ENCODE measurements at places on chromosomes 1 and 21.

DNA sequence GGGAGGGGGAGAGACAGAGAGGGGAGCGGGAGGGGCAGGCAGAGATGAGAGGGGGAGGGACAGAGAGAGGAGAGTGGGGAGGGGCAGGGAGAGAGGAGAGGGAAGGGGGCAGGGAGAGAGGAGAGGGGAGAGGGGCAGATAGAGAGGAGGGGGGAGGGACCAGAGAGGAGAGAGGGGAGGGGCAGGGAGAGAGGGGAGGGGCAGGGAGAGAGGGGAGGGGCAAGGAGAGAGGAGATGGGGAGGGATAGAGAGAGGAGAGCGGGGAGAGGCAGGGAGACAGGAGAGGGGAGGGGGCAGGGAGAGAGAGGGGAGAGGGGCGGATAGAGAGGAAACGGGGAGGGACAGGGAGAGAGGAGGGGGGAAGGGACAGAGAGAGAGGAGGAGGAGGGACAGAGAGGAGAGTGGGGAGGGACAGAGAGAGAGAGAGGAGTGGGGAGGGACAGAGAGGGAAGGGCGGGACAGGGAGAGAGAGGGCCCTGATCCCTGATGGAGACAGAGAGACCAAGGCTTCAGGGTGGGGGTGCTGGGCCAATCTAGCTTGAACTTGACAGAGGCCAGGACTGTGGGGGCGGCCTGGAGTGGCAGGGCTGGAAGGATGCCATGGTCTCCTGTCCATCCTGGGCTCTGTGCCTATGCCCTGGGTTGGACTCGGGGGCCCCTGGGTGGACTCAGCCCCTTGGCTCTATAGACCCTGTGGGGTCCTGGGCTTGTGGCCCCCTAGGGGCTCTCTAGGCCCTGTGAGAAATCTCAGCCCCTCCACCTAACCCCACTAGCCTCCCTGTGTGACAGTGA, 43.6 kb downstream of the DMRTB1 start:
- H3K27ac ChIP-seq: peak overlapping the region; percentile 35
- no peaks in the 10 kb centered on the region for H3K27me3 ChIP-seq
- H3K4me3 ChIP-seq: no peak overlapping the region
- H3K36me3 ChIP-seq: no peaks in the 10 kb centered on the region

DNA sequence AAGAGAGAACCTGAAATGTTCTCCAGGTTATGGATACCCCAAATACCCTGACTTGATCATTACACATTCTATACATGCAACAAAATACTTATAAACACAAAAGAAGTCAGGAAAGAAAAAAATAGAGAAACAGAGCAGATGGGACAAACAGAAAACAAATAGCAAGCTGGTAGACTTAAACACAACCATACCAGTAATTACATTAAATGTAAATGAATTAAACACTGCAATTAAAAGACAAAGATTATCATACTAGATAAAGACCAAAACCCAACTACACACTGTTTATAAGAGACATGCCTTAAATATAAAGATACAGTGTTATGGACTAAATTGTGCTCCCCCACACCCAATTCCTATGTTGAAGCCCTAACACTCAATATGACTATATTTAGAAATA, 117.2 kb downstream of the ACBD6 start:
- no peak for DNase-seq
- H3K27ac ChIP-seq: no peak overlapping the region
- peaks cover 3% of the 10 kb centered on the region for H3K36me3 ChIP-seq

DNA sequence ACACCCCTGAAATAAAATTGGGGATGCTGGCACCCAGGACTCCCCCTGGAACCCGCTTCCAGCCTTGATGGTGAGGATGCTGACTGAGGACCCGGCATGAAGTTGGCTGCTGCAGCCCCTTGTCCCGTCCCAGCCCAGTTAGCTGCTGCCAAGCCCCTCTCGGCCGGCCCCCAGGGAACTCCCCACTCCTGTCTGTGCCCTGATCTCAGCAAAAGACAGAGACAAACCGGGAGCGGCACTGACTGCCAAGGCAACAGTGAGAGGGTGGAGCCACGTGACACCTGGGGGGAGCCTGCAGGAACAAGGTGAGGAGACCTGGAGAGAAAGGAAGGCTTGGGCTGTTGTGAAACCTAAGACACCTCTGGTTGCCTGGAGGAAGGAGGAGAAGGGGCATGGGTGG, 24.7 kb downstream of the CASZ1 start:
- DNase-seq: no peak
- H3K27ac ChIP-seq: no peak overlapping the region
- H3K36me3 ChIP-seq: no peaks in the 10 kb centered on the region
- peaks cover 57% of the 10 kb centered on the region for H3K4me1 ChIP-seq
- H3K4me3 ChIP-seq: no peak overlapping the region
- H3K27me3 ChIP-seq: no peaks in the 10 kb centered on the region

- no peak overlapping the region for H3K4me3 ChIP-seq
- no peaks in the 10 kb centered on the region for H3K27me3 ChIP-seq
These were observed 6.1 kb downstream of the CYP4B1 start for GRCh38 chr1:46804926-46805325.

- no peak for DNase-seq
- H3K36me3 ChIP-seq: no peaks in the 10 kb centered on the region
- H3K4me1 ChIP-seq: no peaks in the 10 kb centered on the region
- H3K4me3 ChIP-seq: no peak overlapping the region
- H3K27me3 ChIP-seq: no peaks in the 10 kb centered on the region
These were observed 47.2 kb upstream of the VANGL1 start for GRCh38 chr1:115594600-115594999.

DNA sequence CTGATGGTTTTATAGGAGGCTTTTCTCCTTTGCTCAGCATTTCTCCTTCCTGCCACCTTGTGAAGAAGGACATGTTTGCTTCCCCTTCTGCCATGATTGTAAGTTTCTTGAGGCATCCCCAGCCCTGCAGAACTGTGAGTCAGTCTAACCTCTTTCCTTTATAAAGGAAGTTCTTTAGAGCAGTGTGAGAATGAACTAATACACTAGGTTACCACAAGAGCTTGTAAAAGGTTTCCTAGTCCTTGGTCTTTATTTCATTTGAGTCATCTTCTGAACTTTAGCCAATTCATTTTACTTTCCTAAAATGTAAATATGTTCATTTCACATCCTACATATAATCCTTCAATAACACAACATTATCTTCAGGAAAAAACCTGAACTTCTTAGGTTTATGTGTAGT, 365.3 kb downstream of the HHIPL2 start:
- no peak overlapping the region for H3K27ac ChIP-seq
- H3K36me3 ChIP-seq: no peaks in the 10 kb centered on the region
- no peaks in the 10 kb centered on the region for H3K27me3 ChIP-seq
- H3K4me3 ChIP-seq: no peak overlapping the region

DNA sequence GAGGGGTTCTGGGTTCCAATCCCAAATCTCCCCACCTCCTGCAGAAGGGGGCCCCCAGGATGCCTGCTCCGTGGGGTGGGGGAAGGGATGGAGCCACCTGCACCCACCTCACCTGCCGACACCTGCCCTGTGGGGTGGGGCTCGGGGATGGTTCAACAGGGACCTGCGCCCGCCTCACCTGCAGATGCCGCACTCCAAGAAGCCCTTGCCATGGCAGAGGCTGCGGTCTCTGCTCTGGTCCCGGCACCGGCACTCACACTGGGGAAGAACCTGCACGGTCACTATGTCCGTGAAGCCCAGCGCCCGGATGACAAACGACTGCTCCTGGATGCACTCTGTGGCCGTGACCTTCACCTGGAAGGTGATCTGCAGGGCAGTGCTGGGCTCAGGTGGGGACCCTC, 18.1 kb upstream of the PTTG1IP start:
- H3K27me3 ChIP-seq: no peaks in the 10 kb centered on the region
- no peak overlapping the region for H3K4me3 ChIP-seq
- H3K36me3 ChIP-seq: no peaks in the 10 kb centered on the region

DNA sequence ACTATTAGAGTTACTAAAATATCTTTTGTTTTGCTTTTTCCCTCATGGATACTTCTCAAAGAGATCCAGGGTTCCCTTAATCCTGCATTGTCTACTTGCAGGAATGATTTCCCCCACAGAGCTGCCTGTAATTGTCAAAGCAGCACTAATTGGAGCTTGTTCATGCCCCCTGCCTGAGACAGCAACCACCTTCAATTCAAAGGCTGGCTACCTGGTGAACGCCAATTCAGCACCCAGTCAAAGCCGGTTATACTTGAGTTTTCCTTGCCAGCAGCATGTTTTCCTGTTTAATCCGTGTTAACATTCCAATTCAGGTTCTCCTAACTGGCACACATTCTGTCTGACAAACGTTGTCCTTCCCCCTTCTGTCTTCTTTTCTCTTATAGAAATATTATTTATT, 382.9 kb downstream of the NTNG1 start:
- DNase-seq: no peak
- no peaks in the 10 kb centered on the region for H3K4me1 ChIP-seq
- no peaks in the 10 kb centered on the region for H3K36me3 ChIP-seq
- H3K27ac ChIP-seq: no peak overlapping the region
- H3K4me3 ChIP-seq: no peak overlapping the region

DNA sequence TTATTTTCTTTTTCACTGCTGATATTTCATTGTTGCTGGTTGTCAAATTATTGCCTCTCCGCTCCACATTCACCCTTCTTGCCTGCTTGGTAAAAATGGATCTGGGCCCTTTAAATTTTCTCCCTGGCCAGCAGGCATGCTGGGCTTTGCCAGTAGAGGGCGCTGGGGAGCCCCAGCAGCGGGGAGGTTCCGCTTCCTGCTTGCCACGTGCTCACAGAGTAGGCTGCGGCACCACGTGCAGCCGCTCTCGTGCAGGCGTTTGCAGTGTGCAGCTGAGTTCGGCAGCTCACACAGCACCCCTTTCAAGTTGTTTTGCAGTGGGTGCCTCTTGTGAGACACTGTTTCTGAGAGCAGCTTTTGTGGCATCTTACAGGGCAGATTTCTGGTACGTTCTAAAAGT, at the start of gene ACTL8:
ACTL8 (plus strand) TSS at position 214 of the 400 bp plus-strand sequence. CDS start 67,676 bp downstream, outside the sequence.
- no peaks in the 10 kb centered on the region for H3K36me3 ChIP-seq
- no peaks in the 10 kb centered on the region for H3K27me3 ChIP-seq
- no peak within 1 kb of the TSS for H3K4me3 ChIP-seq
- H3K27ac ChIP-seq: no peak within 1 kb of the TSS

GRCh38 chr1:187383366-187383765, 554.6 kb downstream of the PLA2G4A start:
- no peak for DNase-seq
- H3K4me3 ChIP-seq: no peak overlapping the region
- H3K4me1 ChIP-seq: no peaks in the 10 kb centered on the region
- no peak overlapping the region for H3K27ac ChIP-seq

DNA sequence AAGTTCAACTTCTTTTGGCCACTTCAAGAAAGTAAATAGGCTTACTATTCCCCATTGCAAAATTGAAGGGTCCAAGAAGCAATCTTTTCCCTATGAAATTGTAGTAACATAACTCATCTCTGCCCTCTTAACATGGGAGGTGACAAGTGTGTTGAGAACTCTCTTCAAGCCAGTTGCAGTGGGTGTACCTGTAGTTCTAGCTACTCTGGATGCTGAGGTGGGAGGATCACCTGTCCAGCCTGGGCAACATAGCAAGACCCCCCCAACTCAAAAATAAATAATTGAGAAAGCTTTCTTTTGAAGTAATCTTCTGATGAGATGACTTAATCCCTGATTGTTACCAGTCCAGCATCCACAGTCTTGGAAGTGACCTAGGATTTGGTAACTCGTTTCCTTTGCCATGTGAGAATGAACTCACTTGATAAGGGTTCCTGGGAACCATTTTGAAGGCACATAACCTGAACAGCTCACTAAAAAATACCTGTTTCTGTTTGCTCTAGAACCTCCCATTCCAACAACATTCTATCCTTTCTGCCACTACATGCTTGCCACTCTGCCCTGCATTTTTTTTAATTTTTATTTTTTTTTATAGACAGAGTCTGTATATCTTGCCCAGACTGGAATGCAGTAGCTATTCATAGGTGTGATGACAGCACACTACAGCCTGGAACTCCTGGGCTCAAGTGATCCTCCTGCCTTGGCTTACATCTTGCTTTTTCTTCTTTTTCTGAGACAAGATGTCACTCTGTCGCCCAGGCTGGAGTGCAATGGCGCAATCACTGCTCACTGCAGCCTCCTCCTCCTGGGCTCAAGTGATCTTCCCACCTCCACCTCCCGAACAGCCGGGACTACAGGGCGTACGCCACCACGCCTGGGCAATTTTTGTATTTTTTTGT, 1.4 kb upstream of the IPO9 start:
- peaks cover 43% of the 10 kb centered on the region for H3K4me1 ChIP-seq
- no peaks in the 10 kb centered on the region for H3K36me3 ChIP-seq
- DNase-seq: no peak
- no peak overlapping the region for H3K27ac ChIP-seq
- no peaks in the 10 kb centered on the region for H3K27me3 ChIP-seq
- H3K4me3 ChIP-seq: no peak overlapping the region

DNA sequence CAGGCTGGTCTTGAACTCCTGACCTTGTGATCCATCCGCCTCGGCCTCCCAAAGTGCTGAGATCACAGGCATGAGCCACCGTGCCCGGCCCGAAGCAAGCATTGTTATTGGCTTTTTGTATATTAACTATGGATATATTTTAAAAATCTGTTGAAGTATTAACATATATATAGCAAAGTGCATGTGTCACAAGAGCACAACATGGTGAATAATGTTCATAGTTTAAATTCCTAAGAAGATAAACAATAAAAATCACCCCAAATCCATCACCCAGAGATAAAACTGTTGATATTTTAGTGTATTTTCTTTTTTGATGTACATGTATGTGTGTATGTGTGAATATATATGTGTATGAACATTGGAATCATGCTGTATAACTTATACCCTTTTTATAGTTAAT, 9.1 kb upstream of the FOXE3 start:
- no peaks in the 10 kb centered on the region for H3K36me3 ChIP-seq
- no peaks in the 10 kb centered on the region for H3K27me3 ChIP-seq
- no peak overlapping the region for H3K4me3 ChIP-seq
- no peaks in the 10 kb centered on the region for H3K4me1 ChIP-seq

- no peaks in the 10 kb centered on the region for H3K27me3 ChIP-seq
- no peaks in the 10 kb centered on the region for H3K36me3 ChIP-seq
- no peak for DNase-seq
- H3K4me1 ChIP-seq: no peaks in the 10 kb centered on the region
- no peak overlapping the region for H3K27ac ChIP-seq
- H3K4me3 ChIP-seq: no peak overlapping the region
These were observed 283.5 kb downstream of the C1orf94 start for GRCh38 chr1:34460193-34460592.

Data from vagina (tissue), 2 donors.